ENCODE measurements at places on chromosomes 7 and 10.

GRCh38 chr7:47392241-47392759, 189.6 kb downstream of the TNS3 start:
- peak; percentile 18 for DNase-seq

DNA sequence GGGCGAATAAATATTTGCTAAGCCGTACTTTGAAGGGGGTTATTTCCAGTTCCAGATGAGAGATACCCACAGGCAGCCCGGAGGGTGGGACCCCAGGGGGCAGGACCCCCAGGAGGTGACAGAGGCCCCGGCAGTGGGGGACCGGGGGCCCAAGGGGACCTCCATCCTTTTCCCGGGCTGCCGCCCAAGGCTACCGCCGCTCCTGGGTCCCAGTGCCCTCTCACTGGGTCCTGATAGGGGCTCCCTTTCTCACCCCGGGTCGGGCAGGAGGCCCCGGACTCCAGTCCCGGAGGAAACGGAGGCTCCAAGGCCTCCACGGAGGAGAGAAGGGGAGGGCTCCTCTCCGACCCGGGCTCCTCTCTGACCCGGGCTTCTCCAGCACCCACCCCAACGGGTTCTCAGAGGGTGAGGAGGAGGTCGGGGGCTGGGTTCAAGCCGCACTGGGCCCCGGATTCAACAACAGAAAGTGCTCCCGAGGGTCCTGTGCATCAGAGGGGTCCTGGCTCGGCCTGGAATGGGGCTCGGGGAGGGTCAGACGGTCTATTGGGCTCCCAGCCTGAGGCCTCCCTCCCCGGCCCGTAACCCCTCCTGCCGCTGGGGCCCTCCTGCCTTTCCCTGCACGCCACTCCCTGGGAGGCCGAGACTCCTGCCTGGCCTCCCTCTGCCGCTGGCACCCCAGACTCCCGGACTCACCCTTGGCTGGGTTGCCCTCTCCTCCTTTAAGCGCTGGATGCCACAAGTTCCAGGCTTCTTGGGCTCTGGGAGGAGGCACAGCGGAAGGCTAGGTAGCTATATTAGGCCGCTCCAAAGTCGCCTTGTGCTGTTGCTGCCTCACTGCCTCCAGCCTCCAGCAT, 62.5 kb downstream of the ZNF37A start:
- no peak for DNase-seq

- peak; percentile 38 for DNase-seq
Observed at GRCh38 chr7:36615852-36616540, 108.3 kb downstream of the AOAH start.

GRCh38 chr7:29161231-29161630, 14.9 kb upstream of the CPVL start:
- no peak for DNase-seq

GRCh38 chr10:121835376-121835775, 92.5 kb downstream of the ATE1 start:
- DNase-seq = no peak

- DNase-seq = no peak
Observed at GRCh38 chr7:28005075-28005846, 175.3 kb downstream of the JAZF1 start.

- DNase-seq = no peak
Observed at GRCh38 chr7:92325858-92326257, 80.1 kb downstream of the ANKIB1 start.

DNA sequence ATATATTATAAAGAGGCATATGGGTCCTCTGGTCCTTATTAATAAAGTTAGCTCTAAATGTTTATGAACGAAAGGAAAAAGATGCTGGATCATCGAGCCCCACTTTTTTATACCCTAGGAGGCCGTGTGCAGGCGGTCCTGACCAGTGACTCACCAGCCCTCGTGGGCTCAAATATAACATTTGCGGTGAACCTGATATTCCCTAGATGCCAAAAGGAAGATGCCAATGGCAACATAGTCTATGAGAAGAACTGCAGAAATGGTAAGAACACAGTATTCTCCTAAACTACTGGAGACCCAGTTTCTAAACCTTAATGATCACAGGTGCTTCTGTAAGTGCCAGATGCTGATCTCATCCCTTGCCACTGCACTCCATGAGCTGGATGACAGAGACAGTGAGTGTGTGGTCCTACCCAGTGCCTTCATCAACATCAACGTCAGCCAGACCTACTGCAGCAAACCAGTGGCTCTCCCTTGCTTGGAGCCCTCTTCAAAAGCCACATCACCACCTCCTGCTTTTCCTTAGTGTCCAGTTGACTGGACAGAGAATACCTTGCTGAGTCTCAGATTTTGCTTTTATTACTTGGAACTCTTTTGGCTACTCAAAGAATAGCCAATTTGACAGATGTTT, 7.6 kb downstream of the GPNMB start:
- DNase-seq = no peak

- DNase-seq = no peak
Observed at GRCh38 chr10:111648046-111648445, 535.5 kb downstream of the GPAM start.
